Fibroblast of upper back skin (primary cell): ENCODE measurements at places on chromosomes 6 and 20.

- DNase-seq: no peak
These were observed 436.7 kb downstream of the RNF144B start for GRCh38 chr6:18823782-18824386.

GRCh38 chr6:38796006-38796405, 80.9 kb downstream of the DNAH8 start:
- DNase-seq: no peak

DNA sequence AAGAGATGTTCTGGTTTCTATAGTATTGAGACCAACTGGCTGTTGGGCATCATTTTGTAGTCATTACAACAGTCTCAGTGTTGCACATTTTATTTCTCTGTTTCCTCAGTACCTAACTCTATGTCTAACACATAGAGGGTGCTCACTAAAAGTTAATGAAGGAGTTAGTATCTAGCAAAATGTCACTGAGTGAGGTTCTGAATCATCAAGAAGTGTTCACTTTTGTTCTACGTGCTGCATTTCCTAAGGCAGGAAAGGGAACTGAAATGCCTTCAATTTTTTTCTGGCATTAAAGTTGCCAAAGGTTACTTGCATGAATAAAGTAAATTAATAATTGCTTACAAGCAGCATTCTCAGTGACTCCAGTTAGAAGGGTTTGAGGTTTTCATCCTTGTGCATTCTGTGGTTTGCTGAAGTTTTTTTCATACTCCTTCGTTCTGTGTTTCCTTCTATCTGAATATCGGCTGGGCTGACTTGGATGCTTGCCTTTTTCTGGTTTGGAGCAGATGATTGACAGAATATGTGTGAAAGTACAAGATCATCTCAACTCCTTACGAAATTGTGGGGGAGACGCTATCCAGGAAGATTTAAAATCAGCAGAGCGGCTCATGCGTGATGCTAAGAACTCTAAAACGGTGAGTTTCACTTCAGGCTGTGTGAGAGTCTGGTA, 114.5 kb upstream of the SCGN start:
- peak; percentile 36 for DNase-seq

- no peak for DNase-seq
These were observed 3.1 kb downstream of the NTSR1 start for GRCh38 chr20:62711703-62712101.

DNA sequence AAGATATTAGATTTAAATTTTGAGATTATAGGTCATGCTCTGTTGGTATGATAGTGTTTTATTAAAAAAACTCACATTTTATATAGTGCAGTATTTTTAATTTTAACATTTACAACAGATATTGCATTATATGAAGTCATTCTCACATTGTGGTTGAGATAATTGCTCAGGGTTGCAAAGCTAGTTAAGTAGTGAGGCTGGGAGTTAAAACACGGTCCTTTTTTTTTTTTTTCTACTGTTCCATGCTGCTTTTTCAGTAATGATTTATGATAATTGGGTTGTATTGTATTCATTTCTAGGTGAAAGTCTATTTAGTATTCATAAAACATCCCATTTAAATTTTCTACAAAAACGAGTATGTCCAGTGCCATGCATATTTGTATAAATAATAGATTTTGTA, 117.6 kb upstream of the EDN1 start:
- no peak for DNase-seq

DNA sequence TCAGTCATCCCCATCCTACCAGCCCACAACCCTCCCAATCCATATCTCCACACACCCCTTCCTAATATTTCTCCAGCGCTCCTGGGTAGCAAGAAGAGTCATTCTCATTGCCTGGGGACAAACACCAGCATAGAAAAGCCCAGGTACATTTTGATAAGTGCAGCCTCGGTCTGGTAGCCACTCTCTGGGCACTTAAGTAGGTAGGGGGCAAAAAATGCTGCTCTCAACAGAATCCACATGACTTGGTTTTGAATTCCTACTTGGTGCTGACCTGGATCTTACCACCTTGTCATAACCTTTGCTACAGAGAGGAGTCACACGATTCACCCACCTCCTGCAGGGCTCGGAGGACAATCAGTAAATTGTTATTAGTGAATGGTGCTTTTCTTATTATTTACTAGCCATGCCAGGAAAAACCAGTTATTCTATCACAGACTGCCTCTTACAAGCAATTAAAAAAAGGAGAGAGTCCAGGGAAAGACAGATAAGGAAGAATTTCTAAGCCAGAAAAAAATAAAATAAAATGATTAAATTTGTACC, 249.1 kb downstream of the LY86 start:
- DNase-seq: no peak

- no peak for DNase-seq
These were observed 33.0 kb downstream of the SLCO4A1 start for GRCh38 chr20:62675156-62675876.

- no peak for DNase-seq
These were observed 52.4 kb downstream of the RNF144B start for GRCh38 chr6:18439581-18439980.

- no peak for DNase-seq
These were observed 57.5 kb downstream of the RREB1 start for GRCh38 chr6:7165002-7165889.

DNA sequence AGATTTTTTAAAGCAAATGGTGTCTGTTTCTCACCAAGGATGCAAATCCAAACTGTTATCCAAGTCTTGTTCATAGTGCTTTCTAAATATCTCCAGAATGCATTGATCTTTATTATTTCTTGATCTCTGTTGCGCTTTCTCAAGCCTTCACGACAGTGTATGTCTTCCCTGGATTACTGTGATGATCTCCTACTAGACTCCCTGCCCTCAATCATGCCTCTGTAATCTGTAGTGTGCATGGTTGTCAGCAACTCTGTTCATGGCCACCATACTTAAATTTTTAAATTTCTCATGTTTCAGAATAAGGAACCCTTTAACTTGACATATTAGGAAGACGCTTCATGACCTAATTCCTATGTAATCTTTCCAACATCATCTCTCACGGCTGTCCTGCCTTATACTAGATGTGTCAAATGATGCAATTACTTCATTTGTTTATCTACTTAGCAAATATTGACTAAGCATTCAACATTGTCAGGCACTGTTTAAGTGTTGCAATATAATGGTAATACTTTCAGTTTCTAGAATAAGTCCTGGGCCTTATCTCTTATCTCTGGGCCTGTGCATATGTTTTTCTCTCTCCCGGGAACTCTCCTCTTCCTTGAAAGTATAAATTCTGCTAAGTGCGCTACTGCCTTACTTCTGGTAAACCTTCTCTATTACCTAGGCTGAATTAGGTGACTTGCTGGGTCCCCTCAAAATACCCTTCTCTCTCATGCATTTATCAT, 25.6 kb upstream of the AHI1 start:
- DNase-seq: no peak

- peak; percentile 30 for DNase-seq
These were observed 70.0 kb downstream of the CEBPB start for GRCh38 chr20:50260479-50261221.

- DNase-seq: no peak
These were observed 72.1 kb downstream of the FOXA2 start for GRCh38 chr20:22511943-22512910.

GRCh38 chr6:7954477-7955200, 44.1 kb upstream of the TXNDC5 start:
- no peak for DNase-seq

DNA sequence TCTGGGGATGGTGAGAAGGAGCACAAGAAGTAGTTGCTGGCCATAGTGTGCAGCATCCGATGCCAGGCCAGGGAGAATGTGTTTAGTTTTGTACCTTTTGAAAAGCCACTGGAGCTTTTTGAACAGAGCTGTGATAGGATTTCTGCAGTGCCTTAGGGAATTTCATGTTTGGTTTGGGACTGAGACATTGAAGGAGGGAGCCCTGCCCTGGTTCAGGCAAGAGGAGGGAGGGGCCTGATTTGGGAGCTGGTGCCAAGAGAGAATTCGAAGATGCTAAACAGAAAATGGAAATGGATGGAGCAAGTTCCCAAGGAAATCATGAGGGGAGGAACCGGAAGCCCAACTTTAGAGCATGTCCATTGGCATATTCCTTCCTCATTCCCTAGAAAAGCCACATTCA, 80.7 kb downstream of the KIZ start:
- DNase-seq: no peak

GRCh38 chr6:119273272-119274196, 76.0 kb downstream of the MAN1A1 start:
- peak; percentile 92 for DNase-seq

GRCh38 chr20:417801-418342, 9.8 kb downstream of the RBCK1 start:
- no peak for DNase-seq

GRCh38 chr20:37775200-37775599, 81.4 kb downstream of the CTNNBL1 start:
- DNase-seq: peak; percentile 9

GRCh38 chr6:33976437-33977360, 169.2 kb downstream of the GRM4 start:
- DNase-seq: no peak

GRCh38 chr6:13235339-13235738, 93.0 kb downstream of the TBC1D7 start:
- no peak for DNase-seq

GRCh38 chr20:54140486-54140885, 33.3 kb downstream of the CYP24A1 start:
- no peak for DNase-seq

DNA sequence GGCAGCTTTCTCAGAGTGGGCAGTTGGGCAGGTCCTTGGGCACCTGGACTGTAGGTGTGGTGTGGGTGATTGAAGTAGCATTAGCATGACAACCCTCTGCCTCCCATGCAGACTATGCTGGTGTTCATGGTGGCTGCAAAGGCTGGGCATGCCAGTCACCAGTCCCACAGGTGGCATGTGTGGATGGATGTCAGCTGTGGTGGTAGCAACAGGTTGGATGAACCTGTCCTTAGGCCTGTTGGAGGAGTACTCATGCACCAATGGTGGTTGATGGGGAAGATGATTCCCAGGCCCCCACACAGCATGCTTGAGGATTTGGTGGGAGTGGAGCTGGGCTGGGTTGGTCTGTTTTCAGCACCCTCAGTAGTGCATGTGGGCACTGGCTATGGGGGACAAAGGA, 251.1 kb downstream of the PAX1 start:
- DNase-seq: no peak

- DNase-seq: no peak
These were observed 16.9 kb downstream of the KCNK15 start for GRCh38 chr20:44762466-44763140.

- DNase-seq: no peak
These were observed 119.5 kb downstream of the SCAF8 start for GRCh38 chr6:154852687-154853086.

DNA sequence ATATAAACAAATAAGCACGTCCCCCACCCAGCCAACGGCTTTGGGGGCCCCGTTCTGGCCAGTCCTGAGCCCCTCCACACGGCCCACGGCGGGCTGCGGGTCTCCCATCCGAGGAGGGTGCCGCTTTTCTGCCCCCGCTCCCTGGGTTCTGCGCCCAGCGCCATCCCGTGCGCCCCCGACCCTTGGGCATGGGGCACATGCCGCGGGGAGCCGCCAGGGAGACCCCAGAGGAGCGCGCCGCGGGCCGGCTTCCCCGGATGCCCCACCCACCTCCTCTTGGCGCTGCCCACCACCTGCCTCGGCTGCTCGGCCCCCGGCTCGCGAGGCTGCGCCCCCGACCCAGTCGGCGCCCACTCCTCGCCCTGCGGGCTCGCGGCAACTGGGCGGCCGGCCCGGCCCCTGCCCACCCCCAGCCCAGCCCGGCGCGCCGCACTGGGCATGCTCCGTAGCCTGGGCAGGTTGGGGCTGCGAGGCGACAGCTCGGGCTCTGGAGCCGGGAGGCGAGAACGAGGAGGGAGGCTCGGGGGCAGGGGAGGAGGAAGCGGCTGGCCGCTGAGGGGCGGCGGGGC, 570 bp upstream of the PLCB4 start:
- DNase-seq: peak; percentile 36

DNA sequence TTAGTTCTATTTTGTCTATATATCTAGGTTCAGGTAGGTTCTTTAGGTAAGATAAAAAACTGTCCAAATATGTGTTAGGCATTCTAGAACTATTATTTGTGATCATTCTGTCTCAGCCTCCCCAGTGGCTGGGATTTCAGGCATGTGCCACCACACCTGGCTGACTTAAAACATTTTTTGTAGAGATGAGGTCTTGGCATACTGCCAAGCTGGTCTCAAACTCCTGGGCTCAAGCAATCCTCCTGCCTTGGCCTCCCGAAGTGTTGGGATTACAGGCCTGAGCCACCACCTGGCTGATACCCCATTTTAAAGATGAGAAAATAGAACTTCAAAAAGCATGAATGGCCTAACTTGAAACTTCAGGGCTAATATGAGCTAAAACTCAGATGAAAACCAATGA, 33.9 kb downstream of the LHFPL5 start:
- no peak for DNase-seq

DNA sequence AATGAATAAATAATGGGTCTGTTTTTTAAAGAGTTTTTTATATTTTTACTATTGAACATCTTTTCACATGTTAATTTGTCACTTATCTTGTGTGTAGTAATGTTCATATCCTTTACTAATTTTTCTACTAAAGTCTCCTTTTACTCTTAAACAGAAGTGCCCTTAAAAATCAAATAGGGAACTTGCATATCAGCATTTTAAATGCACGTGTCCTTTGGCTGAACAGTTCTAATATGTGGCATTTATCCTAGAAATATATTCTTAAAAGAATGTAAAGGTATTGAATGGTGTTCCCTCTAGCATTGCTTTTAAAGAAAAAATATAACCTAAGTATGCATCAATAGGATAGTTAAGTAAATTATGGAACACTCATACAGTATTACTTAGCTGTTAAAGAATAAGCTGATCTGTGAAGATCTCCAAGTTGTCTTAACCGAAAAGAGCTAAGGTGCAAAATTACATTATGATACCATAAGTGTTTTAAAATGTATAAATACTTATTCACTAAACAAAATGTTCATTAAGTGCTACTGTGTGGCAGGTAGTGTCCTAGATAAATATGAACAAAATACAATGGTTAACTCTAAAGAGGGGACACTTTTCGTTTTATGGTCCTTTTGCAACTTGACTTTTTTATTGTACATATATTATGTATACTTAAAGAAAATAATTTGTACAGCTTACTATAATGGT, 631 bp upstream of the PGBD1 start:
- DNase-seq: no peak

GRCh38 chr20:47141350-47141921, 215.1 kb downstream of the ZMYND8 start:
- DNase-seq: no peak

DNA sequence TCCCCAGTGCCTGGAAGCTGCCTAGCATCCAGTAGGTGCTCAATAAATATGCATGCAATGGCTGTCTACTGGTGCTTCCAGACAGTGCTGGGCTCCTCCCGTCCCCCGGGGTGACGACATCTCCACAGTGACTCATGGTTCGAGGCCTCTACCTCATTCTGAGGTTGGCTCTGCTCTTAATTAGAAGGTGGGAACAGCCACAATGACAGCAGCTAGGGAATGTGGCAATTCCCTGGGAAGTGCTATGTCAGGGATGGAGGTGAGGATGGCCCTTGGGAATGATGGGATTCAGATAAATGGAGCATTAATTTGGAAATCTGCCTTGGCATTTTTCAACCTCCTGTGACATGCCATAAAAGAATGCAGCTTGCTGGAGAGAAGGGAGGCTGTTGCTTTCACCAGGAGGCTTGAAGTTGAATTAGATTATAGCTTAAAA, 43.5 kb upstream of the NFATC2 start:
- DNase-seq: peak; percentile 99

GRCh38 chr20:19783966-19784401, 25.9 kb downstream of the RIN2 start:
- peak; percentile 74 for DNase-seq

- DNase-seq: no peak
These were observed 7.4 kb downstream of the TBP start for GRCh38 chr6:170561555-170561954.
